Left cardiac atrium (tissue), 4 donors: ENCODE measurements at places on chromosomes 4 and X. TPM values are rescaled to one million over a fixed set of nuclear protein-coding genes. Genes with fewer than 3 reads are reported as not detected.

- DNase-seq = no peak
These were observed 11.0 kb upstream of the CLDN24 start for GRCh38 chr4:183333202-183333601.

- no peak for DNase-seq
These were observed 535.2 kb upstream of the FAT1 start for GRCh38 chr4:187258651-187259401.

The EGF gene
- 12.4 TPM for total RNA-seq

DNA sequence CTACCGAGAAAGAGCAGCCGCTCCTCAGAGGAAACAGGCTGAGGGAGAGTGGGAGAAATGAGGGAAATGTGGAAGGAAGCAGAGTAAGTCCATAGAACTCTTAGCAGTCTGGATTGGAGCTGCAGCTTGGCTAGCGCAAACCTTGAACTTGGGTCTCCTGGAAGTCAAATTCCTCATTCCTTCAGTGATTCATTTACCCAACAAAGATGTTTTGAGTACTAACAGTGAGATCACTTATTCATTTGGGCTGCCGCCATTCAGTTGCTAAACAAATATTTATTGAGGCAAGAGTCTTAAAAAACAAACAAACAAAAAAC lies 51.5 kb downstream of the SEL1L3 start:
- DNase-seq = no peak
